Activated CD8-positive, alpha-beta T cell treated with anti-CD3 and anti-CD28 coated beads for 36 hours (primary cell): ENCODE measurements at places on chromosomes 3 and 15.
A peak's percentile ranks its signal among the peaks of the same experiment; 100 is the strongest.

GRCh38 chr3:79361748-79362378 lies 405.9 kb downstream of the ROBO1 start:
- DNase-seq: no peak

DNA sequence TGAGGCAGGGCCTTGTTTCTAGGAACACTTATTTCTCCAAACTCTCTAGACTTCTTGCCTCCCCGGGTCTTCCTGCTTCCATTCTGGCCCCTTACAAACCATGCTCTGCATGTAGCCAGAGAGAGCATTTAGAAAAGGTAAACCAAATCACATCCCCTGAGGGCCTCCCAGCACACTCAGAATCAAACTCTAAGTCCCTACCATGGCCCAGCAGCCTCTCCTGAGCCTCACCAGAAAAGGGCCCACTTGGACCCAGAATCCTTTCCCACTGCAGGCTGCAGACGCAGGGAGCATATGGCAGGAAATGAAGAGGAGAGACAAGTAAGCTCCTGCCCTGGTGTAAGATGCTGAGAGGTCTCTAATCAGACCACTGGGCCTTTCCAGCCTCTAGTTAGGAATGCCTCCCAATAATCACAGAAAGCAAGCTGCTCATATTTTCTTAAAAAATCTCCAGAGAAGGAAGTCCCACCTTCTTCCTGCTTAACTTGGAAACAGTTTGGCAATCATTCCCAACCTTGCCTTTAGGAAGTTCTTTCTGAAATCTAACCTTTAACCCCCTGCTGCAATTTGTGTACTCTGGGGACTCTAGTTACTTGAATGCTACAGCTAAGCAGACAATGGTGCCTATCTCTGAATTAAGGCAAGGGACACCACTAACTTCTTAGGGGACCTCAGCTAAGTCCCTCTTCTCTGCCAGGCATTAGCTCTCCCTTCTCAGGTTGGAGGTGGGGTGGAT lies 4.2 kb downstream of the AMOTL2 start:
- DNase-seq: no peak

DNA sequence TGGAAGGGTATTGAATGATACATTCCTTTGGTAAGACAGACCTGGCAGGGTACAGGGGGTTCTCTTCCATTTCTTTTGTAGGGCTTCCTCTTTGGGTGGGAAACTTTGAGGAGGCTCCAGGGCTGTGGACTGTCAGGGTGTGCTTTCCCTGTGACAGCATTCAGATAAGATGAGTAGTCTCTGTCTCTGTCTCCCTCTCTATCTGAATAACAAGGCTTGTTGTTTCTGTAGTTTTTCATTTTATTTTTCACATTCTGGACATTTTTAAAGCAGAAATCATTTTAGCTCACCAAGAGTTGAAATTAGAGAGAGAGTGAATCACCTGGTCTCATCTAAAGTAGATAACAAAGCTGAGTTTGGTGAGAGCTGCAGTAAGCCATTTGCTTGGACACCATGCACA lies 100.8 kb upstream of the TPM1 start:
- DNase-seq: no peak

DNA sequence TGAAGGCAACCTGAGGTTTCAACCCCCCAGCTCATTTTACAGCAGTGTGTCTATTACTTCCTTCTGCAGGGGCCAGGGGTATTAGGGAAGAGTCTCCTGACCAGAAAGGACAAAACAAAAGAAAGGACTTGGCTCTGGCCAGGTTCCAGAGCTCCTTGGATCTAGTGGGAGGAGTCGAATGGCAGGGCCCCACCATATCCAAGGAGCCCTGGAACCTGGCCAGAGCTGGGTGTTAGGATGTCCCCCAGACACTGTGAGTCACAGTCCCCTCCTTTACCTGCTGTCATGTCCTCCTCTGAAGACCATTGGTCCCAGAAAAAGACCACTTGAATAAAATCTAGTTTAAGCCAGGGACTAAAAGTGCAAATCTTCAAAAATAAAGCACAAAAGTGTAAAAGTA lies 113.2 kb downstream of the EEFSEC start:
- no peak for DNase-seq

DNA sequence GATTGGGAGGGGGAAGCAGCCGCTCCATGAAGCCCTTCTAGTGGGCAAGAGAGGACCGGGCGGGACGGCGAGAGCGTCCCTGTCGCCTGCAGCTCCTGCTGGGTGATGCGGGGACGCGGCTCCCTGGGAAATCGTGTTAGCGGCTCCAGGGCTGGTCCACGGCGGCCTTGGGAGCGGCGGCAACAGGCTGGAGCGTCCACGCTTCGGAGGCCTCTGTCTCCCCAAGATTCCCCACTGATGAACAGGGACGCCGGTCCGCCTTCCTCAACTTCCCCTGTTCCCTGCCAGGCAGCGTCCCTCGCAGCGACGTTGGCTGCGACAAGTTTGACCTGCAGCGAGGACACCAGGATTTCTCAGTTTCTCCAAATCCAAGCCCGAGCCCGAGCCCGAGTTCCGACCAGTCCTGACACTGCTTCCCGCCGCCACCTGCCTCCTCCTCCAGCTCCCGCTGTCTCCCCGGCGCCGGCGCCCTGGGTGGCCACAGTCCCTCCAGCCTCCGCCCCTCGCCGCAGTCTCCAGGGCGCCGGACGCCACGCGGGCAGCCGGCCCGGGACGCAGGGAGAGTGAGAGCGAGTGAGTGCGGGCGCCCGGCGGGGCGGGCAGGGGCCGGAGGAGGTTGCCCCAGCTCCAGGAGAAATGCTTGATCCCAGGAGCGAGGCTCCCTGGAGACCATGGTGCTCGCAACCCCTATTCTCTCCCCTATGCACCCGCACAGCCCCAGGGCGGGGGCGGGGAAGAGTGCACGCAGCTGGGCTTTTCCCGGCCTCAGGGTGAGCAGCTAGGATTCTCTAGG lies 78.1 kb upstream of the RNF7 start:
- no peak for DNase-seq

GRCh38 chr15:26073430-26074333 lies 210.6 kb upstream of the ATP10A start:
- peak; percentile 9 for DNase-seq

DNA sequence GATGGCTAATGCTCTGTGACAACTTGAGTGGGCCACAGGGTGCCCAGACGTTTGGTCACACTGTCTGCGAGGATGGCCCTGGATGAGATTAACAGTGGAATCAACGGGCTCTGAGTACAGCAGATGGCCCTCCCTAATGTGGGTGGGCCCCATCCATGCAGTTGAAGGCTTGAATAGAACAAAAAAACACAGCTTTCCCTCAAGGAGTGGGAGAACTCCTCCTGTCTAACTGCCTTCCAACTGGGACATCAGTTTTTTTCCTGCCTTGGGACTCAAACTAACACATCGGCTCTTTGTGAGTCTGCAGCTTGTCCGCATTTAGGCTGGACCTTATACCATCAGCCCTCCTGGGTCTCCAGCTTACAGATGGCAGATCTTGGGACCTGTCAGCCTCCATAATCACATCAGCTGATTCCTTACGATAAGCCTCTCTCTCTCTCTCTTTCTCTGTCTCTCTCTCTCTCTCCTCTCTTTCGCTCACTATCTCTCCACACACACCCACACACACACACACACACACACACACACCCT lies 20.8 kb downstream of the FAM174B start:
- DNase-seq: no peak

DNA sequence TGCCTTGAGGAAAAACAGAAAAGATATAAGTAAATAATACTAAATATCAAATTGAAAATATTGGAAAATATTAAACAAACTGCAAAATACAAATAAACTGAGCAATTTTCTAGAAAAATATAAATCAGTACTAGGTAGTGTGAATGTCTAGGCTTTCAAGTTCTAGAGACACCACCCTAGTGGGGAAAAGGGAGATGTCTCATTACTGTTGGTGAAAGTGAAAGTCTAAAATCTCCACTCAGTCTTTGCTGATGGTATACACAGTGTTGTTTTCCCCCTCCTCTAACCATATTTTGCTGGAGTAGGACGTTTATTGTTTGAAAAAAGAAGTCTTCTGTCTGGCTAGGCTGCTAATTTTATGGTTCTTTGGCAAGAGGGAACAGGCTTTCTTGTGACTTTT lies 1368.9 kb downstream of the OTOL1 start:
- DNase-seq: no peak

DNA sequence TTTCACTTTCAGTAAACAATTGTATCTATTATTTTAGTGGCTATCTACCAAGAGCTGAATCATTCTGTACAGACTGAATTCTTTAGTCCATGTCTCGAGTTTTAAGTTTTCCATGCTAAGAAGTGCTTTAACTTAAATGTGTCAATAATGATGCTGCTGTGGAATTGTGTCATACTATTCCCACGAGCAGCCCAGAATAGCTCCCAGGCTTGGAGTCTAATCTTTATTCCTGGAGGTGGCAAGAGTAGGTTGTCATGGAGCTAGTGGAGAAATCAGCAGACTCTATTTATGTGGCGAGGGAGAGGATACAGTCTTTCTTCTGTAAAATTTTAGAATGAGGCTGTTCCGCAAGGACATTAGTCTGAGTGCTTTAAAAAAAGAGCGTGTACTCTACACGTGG lies 207.2 kb downstream of the ROBO2 start:
- no peak for DNase-seq

GRCh38 chr3:170523248-170523647 lies 62.6 kb downstream of the SLC7A14 start:
- no peak for DNase-seq

DNA sequence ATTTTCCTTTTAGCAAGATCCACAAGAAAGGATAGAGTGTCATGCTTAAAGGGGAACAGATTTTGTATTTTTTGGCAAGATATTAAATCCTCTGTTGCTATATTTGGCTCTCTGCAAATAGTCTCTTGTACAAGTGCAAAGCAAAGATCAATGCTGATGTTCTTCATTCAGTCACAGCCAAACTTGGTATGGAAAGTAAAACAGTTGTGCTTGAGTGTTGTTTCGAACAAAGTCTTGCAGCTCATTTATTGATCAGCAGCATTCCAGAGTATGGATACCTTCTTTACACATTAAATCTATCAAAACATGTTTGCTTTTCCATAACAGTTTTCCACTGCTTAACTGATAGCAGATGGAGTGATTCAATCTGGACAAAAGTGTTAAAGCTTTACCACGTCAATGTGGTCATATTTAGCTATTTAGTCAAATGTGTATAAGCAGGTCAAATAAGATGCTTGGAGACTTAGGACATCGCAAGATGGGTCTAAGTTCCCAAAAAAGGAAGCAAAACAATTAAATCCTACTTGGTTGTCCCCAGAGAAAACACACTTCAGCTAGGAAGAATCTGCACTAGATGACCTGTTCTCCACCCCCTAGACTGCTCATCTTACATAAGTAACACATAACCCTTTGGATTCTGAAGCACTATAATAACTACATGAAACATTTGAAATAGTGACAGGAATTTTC lies 52.4 kb downstream of the VGLL3 start:
- DNase-seq: no peak

- DNase-seq: no peak
Measured at GRCh38 chr3:196054661-196055060, 27.2 kb downstream of the TFRC start.

GRCh38 chr15:31934821-31935220 lies 95.5 kb upstream of the CHRNA7 start:
- DNase-seq: no peak

DNA sequence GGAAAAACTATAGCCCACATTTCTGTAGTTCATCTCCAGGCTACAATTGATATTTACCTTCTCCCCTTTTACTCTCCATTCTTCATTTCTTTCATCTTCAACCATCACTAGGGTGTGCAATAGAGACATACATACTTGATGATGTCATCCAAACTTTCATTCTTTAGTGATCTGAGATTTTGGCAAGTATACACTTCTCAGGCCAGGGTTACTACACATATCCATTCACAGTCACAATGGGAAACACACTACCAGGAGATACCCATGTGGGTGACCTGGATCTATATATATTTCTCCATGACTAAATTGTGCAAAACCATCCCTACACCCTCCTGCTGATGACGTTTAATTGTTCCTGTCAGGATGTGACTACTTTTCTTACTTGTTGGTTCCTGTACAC lies 769.5 kb upstream of the DPPA4 start:
- DNase-seq: no peak

GRCh38 chr15:61084472-61084871 lies 144.6 kb downstream of the RORA start:
- no peak for DNase-seq

GRCh38 chr3:76293856-76294255 lies 508.5 kb upstream of the ZNF717 start:
- no peak for DNase-seq

DNA sequence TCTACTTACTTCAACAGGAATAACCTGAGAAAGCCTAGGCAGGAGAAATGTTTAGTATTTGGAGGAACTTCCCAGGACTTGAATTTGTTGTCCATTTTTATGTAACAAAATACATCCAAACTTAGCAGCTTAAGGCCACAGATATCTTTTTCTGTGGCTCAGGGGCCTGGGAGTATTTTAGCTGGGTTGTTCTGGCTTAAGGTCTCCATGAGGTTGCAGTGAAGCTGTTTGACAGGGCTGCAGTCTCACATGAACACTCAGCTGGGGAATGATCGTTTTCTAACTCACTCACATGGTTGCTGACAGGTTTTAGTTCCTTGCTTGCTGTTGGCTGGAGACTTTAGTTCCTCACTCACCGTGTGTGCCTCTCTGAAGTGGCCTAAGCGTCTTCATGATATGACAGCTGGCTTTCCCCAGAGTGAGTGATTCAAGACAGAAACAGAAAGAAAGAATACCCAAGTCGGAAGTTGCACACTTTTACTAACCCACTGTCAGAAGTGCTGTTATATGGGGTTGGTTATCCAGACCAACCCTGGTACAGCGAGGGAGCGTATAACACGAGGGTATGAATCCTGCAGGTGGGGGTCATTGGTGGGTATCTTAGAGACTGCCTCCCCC lies 229.7 kb upstream of the TBL1XR1 start:
- peak; percentile 75 for DNase-seq

- peak; percentile 57 for DNase-seq
Measured at GRCh38 chr3:10594915-10595314, 89.5 kb upstream of the ATP2B2 start.

GRCh38 chr3:148457886-148458285 lies 239.8 kb upstream of the AGTR1 start:
- no peak for DNase-seq

GRCh38 chr3:129560911-129561594 lies 18.1 kb downstream of the H1-8 start:
- no peak for DNase-seq

DNA sequence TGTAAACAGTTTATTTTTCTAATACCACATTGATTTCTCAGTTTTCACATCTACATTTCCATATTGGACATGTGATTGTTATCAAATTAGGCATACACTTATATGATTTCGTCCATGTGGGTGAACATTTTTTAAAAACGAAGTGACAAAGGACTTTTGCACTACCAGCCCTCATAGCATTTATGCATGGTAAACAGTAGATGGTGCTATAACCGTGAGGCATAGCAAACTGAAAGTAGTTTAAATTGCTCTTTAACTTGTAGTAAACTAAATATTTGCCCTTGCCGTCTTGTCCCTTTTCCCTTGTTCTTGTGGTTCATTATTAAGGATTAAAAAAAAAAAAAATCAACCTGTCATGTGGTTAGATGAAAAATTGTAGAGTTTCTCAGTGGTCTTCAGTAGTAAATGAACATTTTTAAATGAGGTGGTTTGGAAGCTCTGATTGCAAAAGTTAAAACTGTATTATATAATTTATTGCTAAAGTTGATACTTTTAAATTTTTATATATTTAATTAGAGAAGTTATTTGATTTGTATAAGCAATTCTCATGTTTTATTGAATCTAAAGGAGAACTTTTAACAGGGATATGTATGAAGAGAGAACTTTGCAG lies 24.0 kb downstream of the STX19 start:
- no peak for DNase-seq

GRCh38 chr3:58398669-58399333 lies 34.8 kb downstream of the PDHB start:
- no peak for DNase-seq

- no peak for DNase-seq
Measured at GRCh38 chr3:51712963-51713362, 6.1 kb downstream of the GRM2 start.

GRCh38 chr3:49602877-49603411 lies 48.7 kb downstream of the BSN start:
- peak; percentile 79 for DNase-seq
